ENCODE measurements at places on chromosomes 2 and 18.

- no peak for DNase-seq
Measured at GRCh38 chr2:147679191-147679954, 165.5 kb upstream of the ACVR2A start.

DNA sequence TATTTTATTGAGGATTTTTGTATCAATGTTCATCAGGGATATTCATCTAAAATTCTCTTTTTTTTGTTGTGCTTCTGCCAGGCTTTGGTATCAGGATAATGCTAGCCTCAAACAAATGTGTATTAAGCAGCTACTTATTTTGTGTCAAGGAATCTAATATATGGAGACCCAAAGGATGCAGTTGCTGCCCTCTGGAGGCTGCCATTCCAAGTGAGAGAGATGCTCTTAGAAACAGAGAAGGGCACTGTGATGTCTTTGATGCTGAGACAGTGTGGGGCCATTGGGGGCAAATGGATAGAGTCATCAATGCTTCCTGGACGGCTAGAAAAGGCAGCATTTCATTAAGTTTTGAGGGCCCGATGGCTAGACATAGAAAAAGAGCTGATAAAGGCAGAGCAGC is 292.6 kb downstream of the SETBP1 start:
- DNase-seq: no peak

GRCh38 chr2:99695130-99695943 is 205.5 kb upstream of the REV1 start:
- DNase-seq: no peak

DNA sequence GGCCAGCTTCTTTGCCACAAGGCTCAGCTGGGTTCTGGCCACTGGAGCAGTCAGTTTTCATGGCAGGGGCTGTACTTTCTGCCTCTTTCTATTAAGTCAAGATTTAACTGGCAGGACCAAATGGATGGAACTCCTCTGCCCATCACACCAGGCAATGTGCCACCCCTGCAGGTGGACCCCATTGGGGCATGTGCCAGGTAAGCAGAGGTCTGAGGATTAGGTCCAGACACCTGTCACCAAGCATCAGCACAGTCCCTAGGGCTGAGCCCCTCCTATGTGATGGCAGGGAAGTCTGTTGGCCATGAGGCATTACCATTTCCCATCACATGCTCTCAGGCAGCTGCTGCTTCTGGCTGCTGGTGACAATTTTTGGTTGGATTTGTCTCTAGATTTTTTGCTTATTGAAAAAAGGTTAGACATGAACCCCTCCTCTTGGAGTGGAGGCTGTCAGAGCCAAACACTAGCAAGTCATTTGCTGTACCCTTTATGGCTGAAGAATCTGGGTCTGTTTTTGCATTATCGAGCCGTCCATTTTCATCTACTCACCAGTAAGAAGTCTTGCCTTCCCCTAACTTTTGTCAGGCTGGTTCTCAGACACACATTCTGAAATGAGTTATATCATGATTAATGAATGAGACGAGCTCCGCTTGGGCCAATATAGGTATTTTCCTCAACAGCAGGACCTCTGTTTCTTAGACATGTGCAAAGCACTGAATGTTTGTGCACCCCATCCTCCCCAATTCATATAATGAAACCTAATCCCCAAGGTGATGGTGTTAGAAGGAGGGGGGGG is 328.0 kb downstream of the TSN start:
- DNase-seq: no peak

DNA sequence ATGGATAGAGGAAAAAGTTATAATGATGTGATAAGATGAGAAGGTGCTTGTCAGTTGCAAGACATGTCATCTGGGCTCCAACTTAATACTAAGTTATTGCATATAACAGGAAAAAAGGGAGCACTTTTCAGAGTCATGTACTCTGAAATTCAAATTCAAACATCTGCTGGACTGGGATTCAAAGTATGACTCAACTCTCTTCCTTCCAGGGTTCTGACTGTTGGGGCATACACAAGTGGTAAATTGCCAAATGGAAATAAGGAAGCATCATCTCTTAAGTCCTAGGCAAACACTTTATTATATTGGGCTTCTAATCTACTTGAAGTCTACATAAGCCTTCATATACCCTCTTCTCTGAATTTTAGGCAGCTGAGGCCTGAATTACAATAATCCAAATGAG is 44.9 kb downstream of the ZBTB14 start:
- DNase-seq: no peak

- DNase-seq: no peak
Measured at GRCh38 chr2:181679544-181679979, 755 bp downstream of the NEUROD1 start.

All from stimulated activated CD4-positive, alpha-beta T cell treated with anti-CD3 and anti-CD28 coated beads, Interleukin-1b, Interleukin-23, amount 100 ng/mL, for 4 hours (primary cell).